CD4-positive, alpha-beta T cell treated with Interferon gamma for 1 hour (primary cell): ENCODE measurements at places on chromosomes 16 and 17.
A peak's percentile ranks its signal among the peaks of the same experiment; 100 is the strongest.

DNA sequence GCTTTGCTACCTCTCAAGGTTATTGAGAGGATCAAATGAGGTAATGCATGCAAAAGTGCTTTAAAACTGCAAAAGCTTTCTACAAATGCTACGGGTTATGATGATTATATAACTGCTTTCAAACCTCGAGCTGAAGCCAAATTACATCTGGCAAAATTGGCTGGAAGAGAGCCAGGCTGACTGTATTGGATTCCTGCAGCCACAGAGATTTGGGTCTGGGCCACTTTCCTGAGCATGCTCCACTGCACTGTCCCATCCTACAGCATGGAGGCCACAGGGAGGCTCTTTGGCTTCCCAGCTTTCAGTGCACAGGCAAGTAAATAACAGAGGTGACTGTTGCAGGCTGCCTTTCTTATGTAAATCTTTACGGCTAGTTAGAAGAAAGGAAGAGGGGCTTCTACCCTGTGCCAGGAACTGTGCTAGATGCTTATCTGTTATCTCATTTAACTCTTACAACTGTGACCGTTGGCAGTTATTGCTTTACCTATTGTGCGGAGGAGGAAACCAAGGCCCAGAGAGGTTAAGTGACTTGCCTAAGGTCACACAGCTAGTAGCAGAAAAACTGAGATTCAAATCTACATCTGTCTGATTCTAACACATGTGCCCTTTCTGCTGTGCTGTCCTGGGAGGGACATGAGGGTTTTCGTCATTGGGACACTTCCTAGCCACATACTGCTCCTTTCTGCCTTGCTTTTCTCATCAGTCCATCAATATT lies 121.8 kb downstream of the SPACA3 start:
- DNase-seq: no peak

DNA sequence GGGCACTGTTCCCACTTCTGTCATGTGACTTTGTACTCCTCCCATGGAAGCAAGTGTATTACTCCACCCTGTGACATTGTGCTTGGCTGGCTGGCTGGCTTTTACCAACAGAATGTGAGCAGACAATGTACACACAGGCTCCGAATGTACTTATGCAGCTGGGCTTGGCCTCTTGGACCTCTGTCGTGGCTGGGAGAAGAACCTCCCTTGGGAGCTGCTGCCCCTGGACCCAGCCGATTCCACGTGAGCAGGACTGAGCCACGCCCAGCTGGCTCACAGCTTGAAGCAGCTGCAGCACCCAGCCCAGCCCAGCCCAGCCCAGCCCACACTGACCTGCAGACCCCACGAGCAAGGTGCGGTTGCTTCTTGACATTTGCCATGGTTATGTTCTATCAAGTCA lies 177.5 kb downstream of the RBFOX3 start:
- no peak for DNase-seq

GRCh38 chr17:55281649-55282378 lies 17.1 kb downstream of the HLF start:
- DNase-seq: no peak

DNA sequence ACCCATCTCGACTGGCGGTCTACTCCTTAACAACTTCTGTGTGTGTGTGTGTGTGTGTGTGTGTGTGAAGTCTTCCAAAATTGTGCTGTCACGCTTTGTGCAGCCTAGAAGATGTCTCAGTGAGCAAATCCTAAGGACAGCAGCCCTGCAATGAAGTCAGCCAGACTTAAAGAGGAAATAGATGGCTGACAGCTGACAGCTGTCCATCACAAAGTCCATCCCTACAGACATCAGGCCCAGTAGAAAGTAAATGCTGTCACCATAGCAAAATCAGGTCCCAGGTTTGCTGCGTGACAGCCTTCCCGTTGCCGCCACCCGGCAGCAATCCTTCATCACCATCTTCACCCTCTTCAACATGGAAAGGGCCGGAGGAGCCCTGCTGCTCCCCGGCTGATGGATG lies 416.0 kb downstream of the SOX9 start:
- no peak for DNase-seq

DNA sequence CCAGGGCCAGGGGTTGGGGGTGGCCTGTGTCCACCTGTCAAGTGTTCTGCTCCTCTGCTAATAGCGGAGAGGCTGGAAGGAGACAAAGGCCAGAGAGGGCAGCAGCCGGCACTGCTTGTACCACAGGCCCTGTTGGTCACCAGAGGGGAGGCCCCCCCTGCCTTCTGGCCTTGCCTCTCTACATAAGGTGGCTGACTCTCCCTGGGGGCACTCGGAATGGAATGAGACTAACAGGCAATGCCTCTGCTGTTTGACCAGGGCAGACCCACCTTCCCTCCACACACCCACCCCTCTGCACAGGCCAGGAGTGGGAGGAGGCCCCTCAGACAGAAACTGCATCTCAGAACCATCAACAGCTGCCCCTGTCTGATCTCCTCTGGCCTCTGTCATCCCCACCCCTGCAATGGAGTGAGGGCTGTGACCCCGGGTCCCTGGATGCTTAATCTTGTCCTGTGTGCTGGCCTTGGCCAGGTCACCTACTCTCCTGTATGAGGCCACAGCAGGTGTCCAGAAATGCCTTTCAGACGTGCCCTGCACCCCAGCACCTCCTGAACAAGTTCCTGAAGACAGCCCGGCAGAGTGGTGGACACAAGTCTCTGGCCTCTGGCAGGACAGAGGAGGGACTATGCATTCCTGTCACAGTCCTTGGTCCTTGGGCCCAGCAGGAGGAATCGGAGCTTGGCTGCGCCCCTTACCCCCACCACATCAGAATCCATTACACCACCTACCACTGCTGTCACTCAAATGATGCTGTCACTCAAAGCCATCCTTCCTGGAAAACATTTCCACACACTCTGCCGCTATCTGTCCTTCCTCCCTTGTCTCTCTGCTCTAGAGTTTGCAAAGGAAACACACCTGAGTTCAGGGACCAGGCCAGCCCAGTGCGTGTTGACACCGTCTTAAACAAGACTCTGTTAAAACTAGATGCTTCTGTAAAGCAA lies 107.5 kb upstream of the ZNF750 start:
- DNase-seq: no peak

GRCh38 chr17:64572682-64573154 lies 65.9 kb downstream of the CEP95 start:
- no peak for DNase-seq

- DNase-seq: no peak
Measured at GRCh38 chr16:49128740-49129139, 152.9 kb downstream of the CBLN1 start.

DNA sequence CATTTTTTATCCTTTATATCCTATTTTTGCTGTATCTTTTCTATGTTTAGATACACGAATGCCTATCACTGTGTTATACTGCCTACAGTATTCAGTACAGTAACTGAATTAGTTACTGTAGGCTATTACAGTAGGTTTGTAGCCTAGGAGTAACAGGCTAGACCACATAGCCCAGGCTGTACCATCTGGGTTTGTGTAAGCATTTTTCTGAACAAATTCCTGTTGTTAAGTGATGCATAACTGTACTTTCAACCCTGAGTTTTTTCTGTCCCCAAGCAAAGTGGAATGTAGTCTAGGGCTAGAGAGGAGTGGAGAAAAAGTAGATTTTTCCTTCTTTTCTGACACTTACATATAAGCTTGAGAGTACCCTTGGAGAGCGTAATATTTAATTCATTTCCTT lies 282.1 kb downstream of the HS3ST3B1 start:
- DNase-seq: no peak

GRCh38 chr16:23072769-23073549 lies 76.3 kb downstream of the USP31 start:
- DNase-seq: no peak

- DNase-seq: no peak
Measured at GRCh38 chr17:1639549-1640180, 5.9 kb downstream of the SCARF1 start.

GRCh38 chr17:77109764-77110359 lies 30.9 kb upstream of the SEC14L1 start:
- no peak for DNase-seq

DNA sequence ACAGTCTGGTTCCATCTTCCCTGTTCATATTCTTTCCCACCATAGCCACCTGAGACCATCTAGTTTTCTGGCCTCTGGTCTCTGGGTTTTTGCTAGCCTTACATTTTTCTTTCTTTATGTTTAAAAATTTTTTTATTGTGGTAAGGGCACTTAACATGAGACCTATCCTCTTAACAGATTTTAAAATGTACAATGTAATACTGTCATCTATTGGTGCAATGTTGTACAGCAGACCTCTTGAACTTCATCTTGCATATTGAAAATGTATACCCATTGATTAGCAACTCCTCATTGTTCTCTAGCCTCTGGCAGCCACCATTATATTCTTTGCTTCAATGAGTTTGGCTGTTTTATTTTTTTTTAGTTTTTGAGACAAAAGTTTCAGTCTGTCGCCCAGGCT lies 39.2 kb downstream of the ITGAM start:
- no peak for DNase-seq

DNA sequence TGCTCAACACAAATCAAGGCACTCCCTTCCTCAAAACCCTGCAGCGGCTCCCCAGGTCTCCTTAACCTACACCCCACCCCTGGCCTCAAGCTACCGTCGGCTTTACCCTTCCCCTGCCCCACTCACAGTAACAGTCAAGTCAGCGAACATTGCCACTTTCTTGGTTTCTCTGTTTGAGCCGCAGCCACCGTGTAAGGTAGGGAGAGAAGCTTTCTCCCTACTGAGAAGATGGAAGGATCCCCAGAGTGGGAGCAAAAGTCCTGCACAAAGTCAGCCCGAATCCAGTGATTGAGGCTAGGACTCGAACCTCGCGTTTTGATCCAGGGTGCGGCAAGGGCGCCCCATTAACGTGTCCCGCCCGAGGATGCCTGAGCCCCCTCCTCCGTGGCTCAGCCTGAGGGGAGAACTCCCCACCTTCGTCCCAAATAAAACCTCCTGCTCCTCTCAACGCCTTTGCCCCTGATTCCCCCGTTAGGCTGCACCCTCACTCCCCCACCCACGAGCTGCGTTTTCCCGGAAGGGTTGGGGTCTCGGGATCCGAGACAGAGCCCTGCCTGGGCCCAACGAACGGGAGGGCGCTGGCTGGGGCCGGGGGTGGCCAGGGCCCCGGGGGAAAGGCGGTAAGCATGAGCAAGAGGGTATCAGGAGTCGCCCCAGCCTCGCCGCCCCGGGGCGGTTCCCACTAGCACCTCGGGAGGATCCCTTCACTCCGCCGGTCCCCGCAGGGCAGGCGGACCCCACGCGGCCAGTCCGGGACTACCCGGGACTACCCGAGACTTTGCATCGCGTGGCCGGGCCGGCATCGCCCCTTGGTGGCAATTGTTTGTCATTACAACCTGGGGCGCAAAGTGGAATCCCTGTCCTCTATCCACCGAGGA lies 9.9 kb upstream of the NAGS start:
- DNase-seq: peak; percentile 51

DNA sequence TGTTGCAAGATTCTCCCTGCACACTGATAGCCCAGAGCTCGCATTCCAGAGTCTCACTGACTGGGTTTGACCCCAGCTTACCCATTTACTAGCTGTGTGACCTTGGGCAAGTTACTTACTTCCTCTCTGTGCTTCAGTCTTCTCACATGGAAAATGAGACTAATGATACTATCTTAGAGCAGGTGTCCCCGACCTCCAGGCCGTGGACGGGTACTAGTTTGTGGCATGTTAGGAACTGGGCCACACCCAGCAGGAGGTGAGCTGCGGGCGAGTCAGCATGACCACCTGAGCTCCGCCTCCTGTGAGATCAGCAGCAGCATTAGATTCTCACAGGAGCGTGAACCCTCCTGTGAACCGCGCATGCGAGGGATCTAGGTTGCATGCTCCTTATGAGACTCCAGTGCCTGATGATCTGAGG lies 15.8 kb downstream of the ANKFY1 start:
- DNase-seq: no peak

DNA sequence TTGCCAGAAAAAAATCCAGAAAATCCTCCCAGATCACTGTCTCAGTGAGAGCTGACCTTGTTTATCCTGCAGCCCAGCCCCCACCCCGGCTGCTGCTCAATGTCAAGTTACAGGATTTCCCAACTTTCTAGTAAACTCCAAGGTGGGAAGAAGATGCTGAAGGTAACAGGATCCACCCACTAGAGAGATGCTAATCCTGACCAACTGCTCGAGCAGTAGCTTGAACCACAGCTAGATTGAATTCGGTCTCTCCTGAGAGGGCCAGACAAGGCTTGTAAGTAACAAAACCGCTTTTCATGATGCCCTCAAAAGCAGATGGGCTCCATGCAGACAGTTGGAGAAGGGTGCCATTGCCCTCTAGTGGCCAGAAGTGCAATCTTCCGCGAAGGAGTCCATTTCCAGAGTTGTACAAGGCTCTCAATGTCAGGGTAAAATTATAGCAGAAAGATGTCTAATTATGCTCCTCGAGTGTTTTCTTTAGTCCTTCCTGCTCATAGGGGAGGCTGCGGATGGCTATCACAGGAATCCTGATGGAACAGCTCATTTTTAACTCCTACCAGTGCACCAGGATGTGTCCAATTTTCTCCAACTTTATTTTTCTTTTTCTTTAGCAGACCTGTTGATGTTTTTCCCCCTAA lies 3.9 kb downstream of the CDH11 start:
- DNase-seq: no peak

DNA sequence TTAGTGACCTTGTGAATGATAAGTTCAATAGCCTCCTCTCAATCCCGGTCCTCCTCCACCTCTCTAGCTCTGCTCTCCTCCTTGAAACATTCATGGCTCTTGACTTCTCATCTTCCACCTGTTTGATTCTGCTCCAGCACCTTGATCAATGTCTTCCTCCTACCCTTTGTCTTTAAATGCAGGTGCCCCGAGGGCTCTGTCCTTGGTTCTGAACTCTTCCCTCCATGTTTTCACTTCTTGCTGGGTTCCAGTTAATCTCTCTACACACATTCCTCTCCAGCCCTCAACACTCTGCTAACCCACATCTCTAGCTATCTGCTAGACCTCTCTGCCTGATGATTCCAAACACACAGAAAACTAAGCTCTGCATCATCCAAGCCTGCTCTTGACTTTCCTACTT lies 13.4 kb downstream of the CD300E start:
- DNase-seq: no peak

GRCh38 chr17:61129267-61130254 lies 270.1 kb upstream of the TBX2 start:
- DNase-seq: no peak

DNA sequence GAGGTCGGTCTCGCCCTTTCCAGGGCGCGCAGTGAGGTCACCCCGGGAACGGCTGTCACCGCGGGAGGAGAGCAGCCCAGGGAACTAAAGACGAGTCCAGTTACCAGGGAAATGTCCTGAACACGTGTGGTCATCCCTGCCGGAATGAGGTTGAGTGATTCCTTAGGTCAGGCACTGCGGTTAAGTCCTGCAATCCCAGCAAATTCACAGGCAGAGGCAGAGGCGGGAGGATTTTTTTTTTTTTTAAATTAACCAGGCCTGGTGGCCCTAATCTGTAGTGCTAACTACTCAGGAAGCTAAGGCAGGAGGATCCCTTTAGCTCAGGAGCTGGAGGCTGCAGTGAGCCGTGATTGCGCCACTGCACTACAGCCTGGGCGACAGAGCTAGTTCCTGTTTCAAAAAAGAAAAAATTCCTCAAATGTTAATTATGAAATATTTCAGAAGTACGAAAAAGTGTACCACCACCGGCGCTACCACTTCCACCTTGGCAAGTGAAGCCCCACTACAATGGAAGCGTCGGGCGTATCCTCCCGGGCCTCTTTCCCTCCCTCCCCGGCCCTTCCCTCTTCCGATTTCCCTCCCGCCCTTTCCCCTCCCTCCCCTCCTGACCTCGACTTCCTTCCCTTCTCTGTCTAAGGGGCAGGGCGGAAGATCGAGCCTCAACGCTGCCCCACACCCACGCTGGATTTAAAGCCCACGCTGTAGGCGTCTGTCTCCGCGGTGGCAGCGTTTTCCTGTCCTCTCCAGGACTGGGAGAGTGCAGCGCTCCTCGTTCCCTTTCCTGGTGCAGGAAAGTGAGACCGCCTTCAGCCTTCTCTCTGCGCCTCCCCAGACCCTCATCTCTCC lies 27.3 kb downstream of the SLFN11 start:
- DNase-seq: peak; percentile 58

GRCh38 chr16:51565184-51565583 lies 414.1 kb upstream of the SALL1 start:
- no peak for DNase-seq
